Activated T-cell treated with anti-CD3 and anti-CD28 coated beads for 48 hours (primary cell): ENCODE measurements at places on chromosomes 7 and 10.

- DNase-seq: no peak
Observed at GRCh38 chr10:86632009-86632800, 22.1 kb upstream of the OPN4 start.

GRCh38 chr7:33243319-33243881, 114.0 kb downstream of the BBS9 start:
- DNase-seq: no peak

DNA sequence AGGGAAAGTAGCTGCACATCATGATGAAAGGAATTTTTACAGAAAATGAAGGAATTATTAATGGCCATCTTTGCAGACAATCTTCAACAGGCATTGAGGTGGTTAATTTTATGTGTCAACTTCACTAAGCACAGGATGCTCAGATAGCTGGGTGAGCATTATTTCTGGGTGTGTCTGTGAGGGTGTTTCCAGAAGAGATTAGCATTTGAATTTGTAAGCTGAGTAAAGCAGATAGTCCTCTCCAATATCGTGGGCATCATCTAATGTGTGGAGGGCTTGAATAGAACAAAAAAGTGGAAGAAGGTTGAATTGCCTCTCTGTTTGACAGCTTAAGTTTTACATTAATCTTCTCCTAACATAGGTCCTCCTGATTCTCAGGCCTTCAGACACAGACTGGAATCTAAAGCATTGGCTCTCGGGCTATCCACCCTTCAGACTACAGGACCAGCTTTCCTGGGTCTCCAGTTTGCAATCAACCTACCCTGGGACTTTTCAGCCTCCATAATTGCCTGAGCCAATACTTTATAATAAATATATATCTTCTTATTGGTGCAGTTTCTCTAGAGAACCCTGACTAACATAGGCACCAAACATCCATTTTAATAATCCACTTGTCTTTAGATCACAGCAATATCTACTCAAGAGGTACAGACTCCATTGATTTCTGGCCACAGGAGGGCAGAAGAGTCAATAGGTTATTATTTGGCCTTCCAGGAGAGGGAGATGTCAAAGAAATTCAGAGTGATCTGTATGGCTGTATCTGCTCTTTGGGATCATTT, 10.5 kb upstream of the CRPPA start:
- no peak for DNase-seq

GRCh38 chr10:16271571-16271970, 165.2 kb upstream of the PTER start:
- no peak for DNase-seq

DNA sequence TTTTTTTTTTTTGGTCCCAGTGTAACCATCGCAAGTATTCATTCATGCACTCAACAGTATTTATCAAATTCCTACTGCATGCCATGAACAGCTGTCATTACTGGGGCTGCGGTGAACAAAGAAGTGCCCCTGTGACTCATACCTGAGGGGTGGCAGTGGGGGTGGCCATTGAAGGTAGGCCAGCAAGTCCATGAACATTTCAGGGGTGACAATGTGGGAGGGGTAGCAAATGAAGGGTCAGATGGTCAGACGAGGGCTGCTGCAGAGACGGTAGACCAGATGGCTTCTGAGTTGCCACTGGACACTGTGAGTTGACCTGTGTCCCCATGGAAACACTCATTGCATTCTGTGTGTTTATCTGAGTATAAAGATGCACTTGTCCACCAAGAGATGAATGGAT, 92.5 kb upstream of the PITRM1 start:
- no peak for DNase-seq

DNA sequence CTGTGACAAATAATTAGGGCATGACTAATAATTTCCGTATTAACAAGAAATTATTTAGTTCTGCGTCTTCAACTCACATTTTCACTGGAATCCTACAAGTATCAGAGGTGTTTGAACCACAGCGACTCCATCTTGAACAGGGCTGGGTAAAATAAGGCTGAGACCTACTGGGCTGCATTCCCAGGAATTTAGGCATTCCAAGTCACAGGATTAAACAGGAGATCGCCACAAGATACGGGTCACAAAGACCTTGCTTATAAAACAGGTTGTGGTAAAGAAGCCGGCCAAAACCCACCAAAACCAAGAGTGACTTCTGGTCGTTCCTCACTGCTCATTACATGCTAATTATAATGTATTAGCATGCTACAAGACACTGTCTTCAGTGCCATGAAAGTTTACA, 14.9 kb upstream of the LANCL2 start:
- DNase-seq: no peak

DNA sequence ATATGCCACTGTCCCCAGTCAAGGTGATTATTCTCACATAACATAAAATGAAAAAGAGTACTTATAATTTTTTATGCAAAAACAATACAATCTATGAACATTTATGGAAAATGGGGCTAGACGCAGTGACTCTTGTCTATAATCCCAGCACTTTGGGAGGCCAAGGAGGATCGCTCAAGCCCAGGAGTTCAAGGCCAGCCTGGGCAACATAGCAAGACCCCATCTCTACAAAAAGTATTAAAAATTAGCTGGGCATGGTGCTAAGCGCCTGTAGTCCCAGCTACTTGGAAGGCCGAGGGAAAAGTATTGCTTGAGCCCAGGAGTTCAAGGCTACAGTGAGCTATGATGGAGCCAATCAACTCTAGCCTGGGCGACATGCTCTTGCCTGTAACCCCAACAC, 14.5 kb upstream of the ANAPC16 start:
- no peak for DNase-seq

DNA sequence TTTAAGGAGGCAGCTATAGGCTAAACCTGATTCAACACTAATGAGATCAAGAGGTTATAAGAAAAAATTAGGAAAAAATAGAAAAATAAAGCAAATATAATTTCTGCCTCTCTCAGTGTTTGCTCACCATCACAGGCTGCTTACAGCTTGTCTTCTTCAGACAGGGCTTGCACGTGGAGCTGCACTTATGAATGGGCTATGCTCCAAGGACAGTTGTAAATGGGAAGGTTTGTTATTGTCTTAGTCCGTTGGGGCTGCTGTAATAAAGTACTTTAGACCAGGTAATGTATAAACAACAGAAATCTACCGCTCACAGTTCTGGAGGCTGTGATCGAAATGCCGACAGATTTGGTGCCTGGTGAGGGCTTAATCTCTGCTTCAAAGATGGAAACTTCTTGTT, 219.8 kb downstream of the NEBL start:
- no peak for DNase-seq

DNA sequence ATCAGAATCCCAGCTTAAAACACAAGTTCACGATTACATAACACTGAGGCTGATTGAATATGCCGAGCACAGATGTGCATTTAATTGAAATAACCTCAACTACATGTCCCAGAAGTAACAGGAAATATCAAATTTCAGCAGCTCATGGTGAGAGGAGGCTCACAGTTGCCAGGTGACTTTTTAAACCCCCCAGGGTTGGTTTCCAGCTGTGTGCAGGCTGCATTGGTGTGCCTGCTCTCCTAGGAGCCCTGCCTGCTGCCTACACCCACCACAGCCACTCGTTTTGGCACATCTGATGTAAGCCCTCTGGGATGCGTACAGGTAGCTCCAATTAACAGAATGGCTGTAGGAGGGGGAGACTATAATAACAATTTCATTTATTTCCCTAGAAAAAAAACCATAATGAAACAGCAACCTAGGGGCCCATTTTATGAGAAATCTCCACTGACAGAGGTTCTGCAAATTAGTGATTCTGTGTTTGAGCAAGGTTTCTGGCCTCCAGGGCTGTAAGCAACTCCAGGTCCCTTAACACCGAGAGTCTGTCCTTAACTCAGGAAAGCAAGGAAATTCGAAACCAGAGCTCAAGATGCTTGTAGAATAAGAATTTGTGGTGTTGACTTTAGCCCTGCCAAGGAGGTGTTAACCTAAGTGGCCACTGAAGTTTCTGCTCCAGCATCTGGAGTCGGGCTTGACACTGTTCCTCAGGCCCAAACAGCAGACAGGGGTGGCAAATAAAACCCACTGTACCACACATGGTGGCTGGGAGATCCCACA, 161.9 kb downstream of the BMPER start:
- DNase-seq: no peak

DNA sequence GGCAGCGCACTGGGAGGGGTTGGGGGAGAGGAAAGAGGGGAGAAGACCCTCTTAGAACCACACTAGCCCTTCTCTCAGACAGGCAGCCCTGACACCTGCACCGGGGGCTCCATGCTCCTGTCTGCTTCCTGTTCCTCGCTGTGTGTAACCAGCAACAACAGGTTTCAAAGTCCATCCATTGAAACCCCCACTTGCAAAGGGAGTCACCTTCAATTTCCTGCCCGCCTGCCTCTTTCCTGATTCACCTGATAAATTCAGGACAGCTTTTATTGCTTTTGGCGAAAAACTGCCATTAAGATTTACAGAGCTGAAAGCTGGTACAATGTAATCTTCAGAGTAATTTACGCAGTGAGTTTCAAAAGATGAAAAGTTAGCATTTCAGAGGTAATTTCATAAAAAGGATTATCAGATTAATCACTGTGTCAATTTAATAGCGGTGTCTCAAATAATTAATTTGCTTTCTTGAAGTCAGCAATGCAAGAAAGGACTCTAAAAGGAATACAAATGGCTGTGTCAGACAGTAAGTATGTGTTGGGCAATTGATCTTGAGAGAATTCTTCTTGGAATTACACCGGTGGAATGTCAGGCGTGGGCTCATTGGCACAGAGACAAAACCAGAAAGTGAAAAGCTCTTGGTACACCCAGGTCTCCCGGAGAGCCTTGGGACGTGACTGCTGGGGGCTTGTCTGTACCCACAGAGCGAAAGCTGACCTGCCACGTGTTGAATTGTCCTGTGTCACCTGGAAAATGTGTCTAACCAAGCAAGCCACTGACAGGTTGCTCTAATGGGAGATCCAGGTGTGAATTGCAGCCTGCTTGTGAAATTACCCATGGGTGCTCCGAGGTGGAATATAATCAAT, 60.7 kb downstream of the TMEM209 start:
- no peak for DNase-seq

- no peak for DNase-seq
Observed at GRCh38 chr10:78147202-78147601, 113.5 kb downstream of the RPS24 start.
